Right lung (tissue), 10 donors: ENCODE measurements at places on chromosomes 1 and 21.

DNA sequence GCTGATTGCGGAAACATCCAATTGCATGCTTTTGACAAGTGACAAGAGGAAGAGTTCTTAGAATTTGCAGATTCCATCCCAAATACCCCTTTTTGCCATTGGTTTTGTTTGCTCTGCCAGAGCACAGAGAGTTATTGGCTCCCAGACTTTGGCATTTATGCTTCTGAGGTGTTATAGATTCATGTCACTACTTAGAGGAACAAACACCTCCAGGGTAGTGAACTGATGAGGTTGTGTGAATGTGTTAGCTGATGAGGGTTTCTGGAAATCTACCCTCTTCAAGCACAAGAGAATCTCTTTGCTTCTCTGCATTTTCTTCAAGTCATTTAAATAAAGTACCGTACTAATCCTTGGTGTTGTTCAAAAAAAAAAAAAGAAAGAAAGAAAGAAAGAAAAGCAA, 33.9 kb upstream of the BRINP3 start:
- no peak for DNase-seq

GRCh38 chr1:11787251-11787803, 18.4 kb downstream of the MTHFR start:
- DNase-seq, result no peak

DNA sequence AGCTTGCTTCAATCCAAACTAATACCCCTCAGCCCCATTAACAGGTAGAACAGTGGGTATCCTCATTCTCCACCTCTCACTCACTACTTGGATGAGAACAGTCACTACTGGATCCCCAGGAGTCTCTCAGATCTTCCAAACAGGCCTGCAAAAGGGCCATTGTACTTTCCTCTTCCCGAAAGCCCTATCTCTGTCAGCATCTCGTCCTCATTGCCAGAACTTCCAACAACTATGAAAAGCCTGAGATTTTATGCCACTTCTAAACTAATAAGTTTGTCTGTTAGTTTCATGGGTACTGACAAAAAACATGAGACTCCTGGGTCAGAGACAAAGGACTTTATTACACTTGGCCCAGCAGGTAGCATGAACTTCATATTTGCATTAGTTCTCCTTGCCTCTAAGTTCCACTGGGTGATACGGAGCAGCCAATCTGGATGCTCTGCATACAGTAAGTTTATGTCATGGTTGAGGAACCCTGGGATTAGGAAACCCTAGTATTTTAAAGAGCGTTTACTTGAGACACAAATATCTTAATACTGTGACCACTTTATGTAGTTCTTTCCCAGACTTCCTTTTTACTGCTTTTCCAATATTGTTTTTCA, 38.1 kb downstream of the VANGL2 start:
- no peak for DNase-seq

- no peak for DNase-seq
Measured at GRCh38 chr1:239678181-239678580, 291.8 kb downstream of the CHRM3 start.

DNA sequence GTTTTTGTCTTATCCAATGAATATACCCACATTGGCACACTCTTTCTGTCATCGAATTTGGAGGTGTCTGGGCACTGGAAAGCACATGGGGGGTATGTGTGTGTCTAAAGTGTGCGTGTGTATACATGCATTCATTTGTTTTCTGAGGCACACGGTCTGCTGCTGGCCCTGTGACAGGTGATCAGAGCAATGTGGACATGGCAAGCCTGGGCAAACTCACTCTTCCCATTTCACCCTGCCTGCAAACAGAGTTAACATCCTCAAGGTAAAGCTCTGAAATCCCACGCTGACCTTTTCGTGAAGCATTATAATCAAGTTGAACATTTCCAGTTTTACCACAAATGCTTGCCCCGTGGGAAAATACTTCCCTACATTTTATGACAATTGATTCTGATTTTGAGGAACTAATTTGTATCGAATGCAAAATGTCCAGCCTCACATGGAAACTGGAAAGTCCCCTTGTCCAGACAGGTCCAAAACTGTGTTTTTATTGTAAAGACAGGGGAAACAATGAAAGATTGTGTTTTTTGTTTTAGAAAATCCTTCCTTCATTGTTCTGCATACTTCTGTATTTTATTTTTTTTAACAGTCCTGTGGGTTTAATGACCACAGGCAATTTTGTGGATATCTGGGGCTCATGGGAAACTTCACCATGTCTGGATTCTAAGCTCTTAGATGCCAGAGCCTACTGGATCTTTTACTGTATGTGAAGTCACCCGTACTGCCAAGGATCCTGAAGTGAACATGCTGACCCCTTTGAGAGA, 160.9 kb downstream of the PBX1 start:
- DNase-seq, result no peak
